Cardiac muscle cell (in vitro differentiated cells and primary cell): ENCODE measurements at places on chromosomes 13 and 19. TPM values are rescaled to one million over a fixed set of nuclear protein-coding genes. Genes with fewer than 3 reads are reported as not detected.

DNA sequence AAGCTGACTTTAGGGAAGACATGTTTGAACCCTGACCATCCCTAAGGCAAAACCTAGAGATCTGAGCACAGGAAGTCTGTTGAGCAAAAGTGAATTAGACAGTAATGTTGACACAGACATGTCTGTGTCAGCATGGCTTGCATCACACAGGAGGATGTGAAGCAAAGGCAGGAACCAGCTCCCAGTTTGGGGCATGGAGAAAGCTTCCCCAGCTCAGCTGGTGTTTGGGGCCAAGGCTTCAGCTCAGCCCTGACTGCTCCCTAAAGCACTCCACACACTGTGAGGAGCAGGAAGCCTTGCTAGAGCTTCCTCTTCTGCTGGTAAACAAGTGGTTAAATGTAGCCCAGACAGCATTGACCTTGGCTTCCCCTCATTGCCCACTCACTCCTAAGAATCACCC is 153.8 kb upstream of the UBL3 start:
- no peak for DNase-seq
- H3K27me3 ChIP-seq: no peaks in the 10 kb centered on the region
- H3K4me1 ChIP-seq: no peaks in the 10 kb centered on the region
- H3K27ac ChIP-seq: no peak overlapping the region
- no peaks in the 10 kb centered on the region for H3K36me3 ChIP-seq

- H3K4me3 ChIP-seq: no peak overlapping the region
- peaks cover 18% of the 10 kb centered on the region for H3K4me1 ChIP-seq
- no peak for DNase-seq
- H3K27me3 ChIP-seq: no peaks in the 10 kb centered on the region
- H3K36me3 ChIP-seq: no peaks in the 10 kb centered on the region
- H3K27ac ChIP-seq: no peak overlapping the region
Observed at GRCh38 chr13:27504128-27504867, 53.9 kb upstream of the MTIF3 start.

DNA sequence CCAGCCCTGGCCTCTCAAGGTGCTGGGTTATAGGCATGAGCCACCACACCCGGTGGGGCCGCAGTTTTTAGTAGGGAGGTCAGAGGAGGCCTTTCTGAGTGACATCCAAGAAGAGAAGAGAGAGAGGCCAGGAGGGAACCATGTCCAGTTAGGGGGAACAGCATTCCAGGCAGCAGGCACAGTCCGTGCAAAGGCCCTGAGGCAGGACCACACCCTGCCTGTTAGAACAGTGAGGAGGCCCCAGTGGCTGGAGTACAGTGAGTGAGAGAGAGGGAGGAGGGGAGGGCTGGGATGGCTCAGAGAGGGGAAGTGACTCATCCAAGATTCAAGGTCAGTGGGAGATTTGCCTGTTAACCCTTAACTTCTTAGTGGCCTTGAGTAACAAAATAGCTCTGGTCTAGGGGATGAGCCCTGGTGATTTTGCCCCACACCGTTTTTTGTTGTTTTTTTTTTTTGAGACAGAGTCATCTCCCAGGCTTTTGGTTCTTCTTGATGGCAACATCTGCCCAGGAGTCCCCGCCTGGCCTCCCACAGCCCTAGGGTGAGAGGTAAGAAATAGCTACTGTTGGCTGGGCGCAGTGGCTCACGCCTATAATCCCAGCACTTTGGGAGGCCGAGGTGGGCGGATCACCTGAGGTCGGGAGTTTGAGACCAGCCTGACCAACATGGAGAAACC is 2.7 kb upstream of the PLIN3 start:
- DNase-seq: no peak
- H3K27me3 ChIP-seq: no peaks in the 10 kb centered on the region
- H3K27ac ChIP-seq: no peak overlapping the region
- no peaks in the 10 kb centered on the region for H3K4me1 ChIP-seq

- no peaks in the 10 kb centered on the region for H3K27me3 ChIP-seq
- H3K27ac ChIP-seq: peak overlapping the region; percentile 25
- H3K4me3 ChIP-seq: no peak overlapping the region
- H3K36me3 ChIP-seq: no peaks in the 10 kb centered on the region
Observed at GRCh38 chr13:110371550-110372465, 64.7 kb downstream of the COL4A2 start.

DNA sequence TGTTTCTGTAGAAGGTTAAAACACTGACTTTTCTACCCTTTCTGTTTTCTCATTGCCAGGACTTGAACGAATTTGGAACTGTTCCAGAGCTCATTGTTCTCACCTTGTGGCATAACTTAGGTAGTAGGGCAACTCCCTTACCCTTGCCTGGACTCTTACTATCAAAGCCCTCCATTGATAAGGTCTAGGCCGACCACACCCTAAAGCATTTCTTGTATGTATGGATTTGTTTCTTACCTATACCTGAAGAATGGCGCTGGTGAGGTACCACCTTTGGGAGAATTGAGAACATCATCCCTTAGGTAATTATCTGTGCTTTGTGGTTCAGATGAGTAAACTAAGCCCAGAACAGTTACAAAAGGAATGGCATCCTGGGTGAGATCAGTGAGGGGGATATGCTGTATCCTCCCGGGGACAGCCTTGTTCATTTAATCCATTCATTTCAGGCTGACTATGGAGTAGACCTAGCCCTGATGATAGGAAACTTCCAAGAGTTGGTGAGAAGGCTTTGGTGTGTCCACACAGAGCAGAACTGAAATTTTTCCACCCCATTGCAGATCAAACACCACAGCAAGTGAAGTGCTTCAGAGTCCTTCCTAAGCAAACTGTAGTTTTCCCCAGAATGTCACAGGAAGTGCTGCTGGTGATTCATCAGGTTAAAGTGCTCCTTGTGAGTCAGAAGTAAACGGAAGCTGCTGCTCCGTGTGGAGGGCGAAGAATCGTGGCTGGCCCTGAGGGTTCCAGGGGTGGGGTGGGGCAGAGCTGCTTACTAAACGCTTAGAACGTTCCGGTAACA is 113.0 kb downstream of the TEX26 start:
- H3K27ac ChIP-seq: no peak overlapping the region
- H3K4me1 ChIP-seq: peaks cover 14% of the 10 kb centered on the region
- no peaks in the 10 kb centered on the region for H3K36me3 ChIP-seq
- H3K4me3 ChIP-seq: no peak overlapping the region
- peak; percentile 94 for DNase-seq
- H3K27me3 ChIP-seq: peaks cover 11% of the 10 kb centered on the region

DNA sequence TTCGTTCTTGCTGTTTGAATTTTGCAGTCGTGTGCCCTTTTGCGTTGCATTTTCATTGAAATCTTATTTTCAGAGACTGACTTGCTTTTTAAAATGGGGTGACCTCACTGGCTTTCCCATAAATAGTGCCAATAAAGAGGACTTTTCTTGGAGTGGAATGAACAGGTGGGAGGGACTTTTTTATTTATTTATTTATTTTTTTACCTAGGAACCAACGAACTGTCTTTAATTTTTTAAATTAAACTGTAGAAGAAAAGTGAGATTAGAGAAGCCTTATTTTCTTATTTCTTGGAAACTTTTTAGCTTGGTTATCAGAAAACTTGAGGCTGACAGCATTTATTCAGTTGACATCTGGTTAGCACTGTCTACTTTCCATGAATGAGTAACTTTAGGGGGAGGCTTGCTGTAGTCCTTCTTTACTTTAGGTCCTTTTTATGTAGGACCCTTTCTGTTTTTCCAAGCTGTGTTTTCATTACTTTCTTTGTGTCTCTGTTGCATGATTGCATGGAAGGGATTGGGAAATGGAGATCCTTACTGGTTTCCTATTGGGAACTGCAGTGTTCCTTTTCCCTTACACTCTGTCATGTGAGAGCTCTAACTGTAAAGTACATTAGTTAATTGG is 1.7 kb downstream of the SLAIN1 start:
- DNase-seq: no peak
- peaks cover 44% of the 10 kb centered on the region for H3K27me3 ChIP-seq
- no peaks in the 10 kb centered on the region for H3K36me3 ChIP-seq
- peak overlapping the region; percentile 98 for H3K4me3 ChIP-seq

DNA sequence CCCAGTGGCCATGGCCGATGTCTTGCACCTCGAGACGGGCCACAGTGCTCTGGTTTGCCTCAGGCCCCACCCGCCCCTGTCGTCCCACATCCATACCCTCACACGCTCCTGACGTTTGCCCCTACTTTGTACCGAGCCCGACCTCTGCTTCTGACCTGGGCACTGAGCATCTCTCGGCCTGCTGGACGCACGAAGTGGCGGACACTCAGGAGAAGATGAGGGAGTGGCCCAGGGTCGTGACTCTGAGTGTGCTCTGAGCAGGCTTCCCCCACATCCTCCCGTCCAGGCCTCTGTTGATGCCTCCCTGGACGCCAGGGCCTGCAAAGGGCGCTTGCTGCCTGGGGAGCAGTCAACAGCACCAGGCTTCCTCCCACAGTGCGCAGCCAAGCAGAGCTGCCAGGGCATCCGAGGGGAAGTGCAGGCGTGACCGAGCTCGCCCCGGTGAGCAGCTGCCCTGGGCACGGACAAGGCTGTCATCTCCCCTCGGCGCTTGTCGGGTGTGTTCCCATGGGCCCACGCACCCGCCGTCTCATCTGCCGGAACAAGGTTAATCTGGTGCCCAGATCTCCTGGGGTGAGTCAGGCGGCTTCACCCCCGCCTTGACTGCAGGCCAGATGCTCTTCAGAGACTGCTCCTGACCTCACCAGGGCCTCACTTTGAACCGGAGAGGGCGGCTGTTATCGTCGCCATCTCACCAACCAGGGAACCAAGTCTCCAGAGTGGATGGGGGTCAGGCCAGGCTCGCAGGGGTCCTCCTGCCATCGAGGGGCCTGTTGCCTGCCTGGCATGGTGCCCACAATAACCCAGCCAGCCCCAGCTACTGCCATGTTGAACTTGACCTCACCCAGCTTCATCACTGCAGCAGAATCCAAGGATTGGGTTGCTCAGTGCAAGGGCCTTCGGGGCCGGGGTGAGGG is 27.2 kb downstream of the COMP start:
- H3K36me3 ChIP-seq: no peaks in the 10 kb centered on the region
- peaks cover 10% of the 10 kb centered on the region for H3K4me1 ChIP-seq
- no peak overlapping the region for H3K4me3 ChIP-seq
- no peak overlapping the region for H3K27ac ChIP-seq
- H3K27me3 ChIP-seq: no peaks in the 10 kb centered on the region
- no peak for DNase-seq

DNA sequence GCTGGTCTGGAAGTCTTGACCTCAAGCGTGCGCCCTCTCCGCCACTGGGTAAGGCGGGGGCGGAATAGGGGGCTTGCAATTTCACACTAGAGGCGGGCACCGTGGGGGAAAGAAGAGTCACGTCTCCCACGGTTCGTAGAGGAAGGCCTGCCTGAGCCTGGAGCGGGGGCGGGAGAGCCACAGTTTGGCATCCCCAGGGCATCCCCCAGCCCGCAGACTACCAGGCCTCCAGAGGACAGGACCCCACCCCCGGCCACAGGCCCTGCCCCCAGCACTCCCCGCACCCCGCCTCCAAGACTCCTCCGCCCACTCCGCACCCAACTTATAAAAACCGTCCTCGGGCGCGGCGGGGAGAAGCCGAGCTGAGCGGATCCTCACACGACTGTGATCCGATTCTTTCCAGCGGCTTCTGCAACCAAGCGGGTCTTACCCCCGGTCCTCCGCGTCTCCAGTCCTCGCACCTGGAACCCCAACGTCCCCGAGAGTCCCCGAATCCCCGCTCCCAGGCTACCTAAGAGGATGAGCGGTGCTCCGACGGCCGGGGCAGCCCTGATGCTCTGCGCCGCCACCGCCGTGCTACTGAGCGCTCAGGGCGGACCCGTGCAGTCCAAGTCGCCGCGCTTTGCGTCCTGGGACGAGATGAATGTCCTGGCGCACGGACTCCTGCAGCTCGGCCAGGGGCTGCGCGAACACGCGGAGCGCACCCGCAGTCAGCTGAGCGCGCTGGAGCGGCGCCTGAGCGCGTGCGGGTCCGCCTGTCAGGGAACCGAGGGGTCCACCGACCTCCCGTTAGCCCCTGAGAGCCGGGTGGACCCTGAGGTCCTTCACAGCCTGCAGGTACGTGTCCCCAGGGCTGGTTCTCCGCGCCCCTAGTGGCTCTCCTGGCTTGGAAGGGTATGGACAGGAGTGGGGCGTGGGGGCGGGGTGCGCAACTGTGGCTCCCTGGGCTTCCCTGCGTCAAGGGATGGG is at the start of gene ANGPTL4:
Gene ANGPTL4, plus strand, starts transcription at position 353 of the 969 bp plus-strand sequence. Its CDS starts 167 bp downstream, at position 520.
- H3K4me1 ChIP-seq: peaks cover 11% of the 10 kb centered on the region
- DNase-seq: peak; percentile 92
- H3K27me3 ChIP-seq: peaks cover 3% of the 10 kb centered on the region
- no peaks in the 10 kb centered on the region for H3K36me3 ChIP-seq
- peak within 1 kb of the TSS; percentile 41 for H3K4me3 ChIP-seq
- no peak within 1 kb of the TSS for H3K27ac ChIP-seq

DNA sequence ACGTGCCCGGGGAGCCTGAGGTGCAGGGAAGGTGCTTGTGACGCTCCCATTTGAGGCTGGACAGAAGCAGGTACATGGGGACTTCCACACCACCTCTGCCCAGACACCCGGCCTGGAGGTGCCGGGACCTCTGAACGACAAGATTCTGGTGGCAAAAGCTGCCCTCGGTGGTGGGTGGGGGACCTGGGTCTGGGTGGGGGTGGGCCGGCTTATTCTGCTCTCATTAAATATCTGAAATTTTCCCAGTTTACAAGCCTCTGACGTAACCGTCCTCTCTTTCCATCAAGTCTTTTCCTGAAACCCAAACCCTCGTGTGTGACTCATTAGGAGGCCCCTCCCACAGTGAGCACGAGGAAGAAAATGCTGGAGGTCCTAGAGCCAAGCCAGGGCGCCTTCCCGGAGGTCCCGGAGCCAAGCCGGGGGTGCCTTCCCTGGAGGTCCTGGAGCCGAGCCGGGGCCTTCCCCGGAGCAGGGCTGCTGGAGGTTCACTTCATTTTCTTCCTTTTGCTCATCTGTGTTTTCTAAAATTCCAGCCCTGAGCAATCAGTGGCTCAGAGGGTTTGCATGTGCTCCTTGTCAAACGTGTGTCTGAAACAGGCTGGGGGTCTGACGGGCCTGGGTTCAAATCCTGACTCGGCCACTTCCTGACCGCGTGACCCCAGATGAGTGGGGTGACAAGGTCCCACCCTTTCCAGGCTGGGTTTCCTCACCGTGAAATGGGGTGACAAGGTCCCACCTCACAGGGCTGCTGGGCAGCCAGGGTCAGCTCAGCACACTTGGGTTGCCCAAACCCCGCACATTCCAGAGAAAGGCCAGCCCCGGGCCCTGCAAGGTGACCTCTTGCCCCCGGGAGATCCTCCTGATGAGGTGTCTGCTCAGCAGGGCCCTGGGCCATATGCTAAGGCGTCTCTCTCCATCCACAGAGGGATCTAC is 10.0 kb downstream of the CFD start:
- H3K27ac ChIP-seq: no peak overlapping the region
- no peaks in the 10 kb centered on the region for H3K27me3 ChIP-seq
- H3K36me3 ChIP-seq: peaks cover 10% of the 10 kb centered on the region
- no peak overlapping the region for H3K4me3 ChIP-seq

GRCh38 chr13:97372936-97373335 is 61.0 kb upstream of the RAP2A start:
- no peaks in the 10 kb centered on the region for H3K27me3 ChIP-seq
- H3K4me3 ChIP-seq: no peak overlapping the region

- H3K4me3 ChIP-seq: no peak overlapping the region
- DNase-seq: peak; percentile 50
- no peaks in the 10 kb centered on the region for H3K36me3 ChIP-seq
Observed at GRCh38 chr13:26656919-26657318, 99.4 kb downstream of the WASF3 start.

The CEBPA gene
- total RNA-seq: 6.2 and 6.7 TPM in 2 replicates

The NLRP5 gene
- not detected in 2 replicates for total RNA-seq
